ENCODE measurements at places on chromosomes 11 and 22.
A peak's percentile ranks its signal among the peaks of the same experiment; 100 is the strongest.

- DNase-seq = peak; percentile 98
Observed at GRCh38 chr11:694563-695287, at the start of gene DEAF1. TSS of gene DEAF1 (minus strand) at chr11:695222. CDS start at chr11:695047, 175 bp downstream.

DNA sequence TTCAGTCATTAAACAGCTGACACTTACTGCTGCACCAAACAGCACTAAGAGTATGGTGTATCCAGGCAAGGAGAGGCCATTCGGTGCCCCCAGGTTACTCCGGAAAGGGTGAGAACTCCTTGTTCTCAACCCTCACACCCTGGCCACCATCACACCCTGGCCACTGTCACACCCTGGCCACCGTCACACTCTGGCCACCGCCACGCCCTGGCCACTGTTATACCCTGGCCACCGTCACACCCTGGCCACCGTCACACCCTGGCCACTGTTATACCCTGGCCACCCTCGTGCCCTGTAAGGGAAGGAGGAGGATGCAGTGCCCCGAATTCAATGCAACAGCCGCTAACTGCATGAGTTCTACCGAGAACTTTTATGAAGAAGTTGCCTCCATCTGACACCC, 644.4 kb downstream of the TBC1D22A start:
- DNase-seq = no peak

GRCh38 chr11:103907548-103908455, 128.6 kb upstream of the DDI1 start:
- DNase-seq = peak; percentile 67

GRCh38 chr11:58912124-58912523, 27.2 kb upstream of the GLYATL1 start:
- DNase-seq = no peak

GRCh38 chr11:48029681-48030290, 49.4 kb downstream of the PTPRJ start:
- DNase-seq = no peak

- DNase-seq = peak; percentile 97
Observed at GRCh38 chr11:71286701-71287643, 34.6 kb upstream of the SHANK2 start.

GRCh38 chr11:86274503-86274902, 27.5 kb upstream of the HIKESHI start:
- no peak for DNase-seq

GRCh38 chr22:40040927-40041326, 46.2 kb downstream of the FAM83F start:
- peak; percentile 16 for DNase-seq

DNA sequence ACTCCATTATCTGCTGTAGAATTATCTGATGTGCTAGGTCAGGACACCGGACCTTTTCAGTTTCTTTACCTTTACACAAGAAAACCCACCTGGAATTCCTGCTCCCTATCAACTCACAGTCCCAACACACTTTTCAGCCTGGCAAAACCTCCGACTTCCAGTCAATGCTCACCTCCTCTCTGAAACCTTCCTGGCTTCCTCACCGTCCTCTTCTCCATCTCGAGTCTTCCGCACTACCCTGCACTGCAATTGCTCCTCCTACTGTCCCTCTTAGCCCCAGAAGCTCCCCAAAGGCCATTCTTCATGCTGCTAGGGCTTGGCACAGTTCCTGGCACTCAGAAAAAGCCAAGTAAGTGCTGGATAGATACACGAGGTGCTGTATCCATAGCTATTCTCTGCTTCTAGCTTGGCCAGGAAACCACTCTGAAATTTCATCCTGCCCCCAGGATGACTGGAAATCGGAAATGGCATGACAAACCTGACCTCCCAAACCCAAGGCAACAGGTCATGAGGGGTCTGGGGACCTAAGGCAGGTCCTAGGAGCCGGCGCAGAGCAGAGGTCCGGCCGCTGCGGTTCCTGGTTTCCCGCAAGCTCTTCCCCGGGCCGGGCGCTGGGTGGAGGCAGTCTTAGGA, 702 bp downstream of the SYN3 start:
- DNase-seq = no peak

- DNase-seq = no peak
Observed at GRCh38 chr11:124672536-124673215, 863 bp downstream of the SIAE start.

- DNase-seq = no peak
Observed at GRCh38 chr11:133824593-133824992, 20.7 kb downstream of the SPATA19 start.

- no peak for DNase-seq
Observed at GRCh38 chr11:76218449-76219178, 12.3 kb upstream of the WNT11 start.

- peak; percentile 60 for DNase-seq
Observed at GRCh38 chr11:128796270-128796669, 70.8 kb downstream of the KCNJ1 start.

DNA sequence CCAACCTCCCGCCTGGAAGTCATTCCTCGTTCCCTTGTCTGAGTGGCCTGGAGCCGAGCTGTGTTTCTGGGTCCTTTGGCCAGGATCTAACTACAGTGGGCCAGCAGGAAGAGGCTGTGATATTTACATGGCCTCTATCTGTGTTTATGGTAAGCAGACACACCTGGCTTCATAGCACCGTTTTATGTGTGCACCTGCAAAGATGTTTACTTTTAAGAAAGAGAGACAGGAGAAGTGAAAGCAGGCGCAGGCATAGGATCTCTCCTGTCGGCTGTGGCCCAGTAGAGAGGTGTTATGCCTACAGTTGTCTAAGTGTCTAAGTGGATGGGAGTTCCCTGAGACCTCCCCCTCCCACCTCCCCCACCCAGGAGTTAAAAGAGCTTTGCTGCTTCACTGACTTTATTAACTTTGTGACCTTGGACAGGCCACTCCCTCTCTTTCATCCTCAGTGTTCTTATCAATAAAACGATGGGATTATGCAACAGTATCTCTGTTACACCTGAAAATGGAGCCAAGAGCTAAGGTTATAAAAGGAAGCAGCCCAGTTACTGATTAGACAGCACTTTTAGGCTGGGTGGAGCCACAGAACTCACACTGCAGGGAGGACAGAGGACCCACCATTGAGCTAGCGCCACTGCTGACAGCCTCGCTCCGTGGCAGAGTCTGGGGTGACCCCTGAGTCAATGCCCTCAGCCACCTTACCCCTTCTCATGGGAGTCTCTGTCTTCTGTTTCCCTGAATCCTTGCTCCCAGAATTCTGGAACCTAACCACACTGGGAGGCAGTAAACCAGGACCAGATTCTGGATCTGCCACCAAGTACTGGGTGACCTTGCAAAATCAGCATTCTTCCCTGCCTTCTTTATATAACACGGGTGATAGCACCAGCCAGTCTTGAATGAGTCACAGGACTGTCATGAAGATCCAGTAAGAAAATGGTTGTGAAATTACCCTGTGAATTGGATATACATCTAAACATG, 22.0 kb downstream of the ST14 start:
- DNase-seq = peak; percentile 20
